ENCODE measurements at places on chromosomes 12 and 14. TPM values are rescaled to one million over a fixed set of nuclear protein-coding genes. Genes with fewer than 3 reads are reported as not detected.

The SLC25A47 gene
- not detected for total RNA-seq

The P3H3 gene
- 23.1 TPM for total RNA-seq

The FSCB gene
- total RNA-seq, result not detected

The SRGAP1 gene
- total RNA-seq, result 9.0 TPM

The LTBP2 gene
- total RNA-seq, result 8.3 TPM

The BCL2L14 gene
- total RNA-seq, result not detected

The KRT8 gene
- 4,320 TPM for total RNA-seq

The TSPAN9 gene
- 43.2 TPM for total RNA-seq

The NYNRIN gene
- 0.26 TPM for total RNA-seq

The RTN1 gene
- not detected for total RNA-seq

The TMEM229B gene
- total RNA-seq, result 0.20 TPM

All from A549 treated with ZK216348 at 1 μM for 4 hours (cell line).